ENCODE measurements at places on chromosomes 16 and 17.

DNA sequence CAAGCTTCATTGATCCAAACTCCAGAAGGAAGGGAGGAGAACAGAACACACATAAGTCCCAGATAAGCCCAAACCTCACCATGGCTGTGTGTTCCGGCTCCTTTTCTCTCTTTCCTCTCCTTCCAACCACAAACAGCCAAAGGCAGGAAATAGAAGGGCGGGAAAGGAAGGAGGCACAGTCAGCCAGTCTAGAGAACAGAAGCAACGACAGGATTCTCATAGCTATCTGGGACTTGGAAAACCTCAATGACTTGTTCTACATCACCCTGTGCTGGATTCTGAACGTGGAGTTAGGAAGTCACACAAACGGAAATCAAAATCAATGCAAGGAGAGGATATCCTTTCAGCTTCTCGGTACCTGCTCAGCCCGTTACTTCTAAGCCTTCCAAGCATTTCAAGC lies 9.0 kb downstream of the CRK start:
- no peak for DNase-seq

- DNase-seq: no peak
Measured at GRCh38 chr16:21701271-21701670, 37.5 kb downstream of the OTOA start.

- no peak for DNase-seq
Measured at GRCh38 chr17:62724398-62725146, 83.5 kb downstream of the MARCHF10 start.

DNA sequence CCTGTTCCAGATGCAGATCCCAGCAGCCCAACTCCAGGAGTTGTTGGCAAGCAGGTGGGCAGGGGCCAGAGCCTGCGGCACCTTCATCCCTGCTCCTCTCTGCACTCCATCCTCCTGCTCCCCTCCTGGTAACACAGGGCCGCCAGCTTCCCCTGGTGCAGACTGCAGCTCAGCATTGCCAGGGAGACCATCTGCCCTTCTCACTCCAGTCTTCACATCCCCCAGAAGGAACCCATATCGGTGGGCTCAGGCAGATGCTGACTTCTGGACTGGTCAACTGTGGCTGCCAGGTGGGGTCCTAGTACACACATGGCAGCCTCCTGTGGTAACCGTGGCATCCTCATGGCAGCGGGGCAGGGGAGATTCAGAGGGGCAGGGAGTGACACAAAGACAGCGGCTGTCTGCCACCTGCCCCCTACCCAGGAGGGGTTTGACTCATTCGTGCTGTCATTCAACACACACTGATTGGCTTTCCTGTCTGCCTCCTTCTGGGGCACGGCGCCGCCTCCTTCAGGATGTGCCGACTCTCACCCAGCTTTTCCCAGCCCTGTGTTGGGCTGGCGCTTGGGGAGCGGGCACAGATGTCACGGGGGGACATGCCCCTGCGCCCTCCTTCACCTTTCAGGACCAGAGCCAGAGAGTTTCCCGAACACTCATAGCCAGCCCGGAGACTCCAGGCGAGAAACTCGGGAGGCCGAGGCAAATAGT lies 120.9 kb downstream of the CMIP start:
- DNase-seq: no peak

DNA sequence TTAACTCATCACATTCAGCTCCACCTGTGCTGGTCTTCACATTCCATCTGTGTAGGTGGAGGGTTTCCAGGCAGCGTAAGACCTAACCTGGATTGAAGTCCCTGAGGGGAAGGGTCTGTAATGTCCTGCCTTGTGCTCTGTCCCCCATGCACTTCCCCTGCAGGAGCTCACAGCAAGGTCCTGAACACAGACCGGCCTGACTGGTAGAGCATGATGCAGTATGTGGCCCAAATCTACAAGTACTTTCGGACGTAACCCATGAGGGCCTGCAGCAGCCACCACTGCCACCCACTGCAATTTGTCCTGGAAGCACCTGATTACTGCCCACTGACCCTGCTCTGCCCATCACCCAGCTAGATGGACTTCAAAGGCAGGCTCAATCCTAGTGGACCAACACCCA lies 36.6 kb upstream of the ADORA2B start:
- DNase-seq: no peak

DNA sequence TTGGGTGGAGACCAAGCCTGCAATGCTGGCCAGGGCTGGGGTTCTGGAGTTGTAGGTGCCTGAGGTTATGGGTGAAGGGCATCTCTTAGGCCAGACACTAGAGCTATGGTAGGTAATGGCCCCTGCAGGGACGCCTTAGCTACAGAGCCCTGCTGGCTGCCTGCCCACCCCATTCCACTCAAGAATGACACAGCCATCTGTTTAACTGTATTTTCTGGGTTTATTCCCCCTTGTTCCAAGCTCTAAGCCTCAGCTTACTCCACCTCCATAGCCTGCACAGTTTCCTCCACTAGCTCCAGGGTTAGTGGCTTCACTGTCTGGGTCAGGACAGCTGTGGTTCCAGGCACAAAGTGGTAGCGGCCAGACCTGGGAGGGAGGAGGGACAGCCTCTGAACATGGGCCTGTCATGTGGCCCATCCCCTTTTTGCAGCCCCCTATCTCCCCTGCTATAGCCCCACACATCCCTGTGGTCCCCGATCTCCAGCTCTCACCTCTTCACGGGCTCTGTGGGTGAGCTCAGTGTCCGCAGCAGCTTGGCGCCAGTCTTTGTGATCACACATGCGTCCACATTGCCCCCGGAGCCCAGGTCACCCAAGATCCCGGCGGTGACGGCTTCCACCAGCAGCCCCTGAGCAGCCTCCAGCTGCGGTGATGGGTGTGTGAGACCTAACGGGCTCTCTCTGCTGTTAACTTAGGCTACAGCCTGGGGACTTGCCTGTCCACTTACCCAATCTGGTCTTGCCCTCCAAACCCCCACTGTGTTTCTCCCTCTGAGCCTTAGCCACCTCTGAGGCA lies 2.1 kb downstream of the PSMB10 start:
- no peak for DNase-seq

GRCh38 chr17:2138761-2139160 lies 83.9 kb downstream of the HIC1 start:
- peak; percentile 62 for DNase-seq

GRCh38 chr17:29074488-29074887 lies 31.5 kb downstream of the PIPOX start:
- no peak for DNase-seq

GRCh38 chr17:46822388-46822921 lies 4.0 kb upstream of the WNT3 start:
- no peak for DNase-seq

DNA sequence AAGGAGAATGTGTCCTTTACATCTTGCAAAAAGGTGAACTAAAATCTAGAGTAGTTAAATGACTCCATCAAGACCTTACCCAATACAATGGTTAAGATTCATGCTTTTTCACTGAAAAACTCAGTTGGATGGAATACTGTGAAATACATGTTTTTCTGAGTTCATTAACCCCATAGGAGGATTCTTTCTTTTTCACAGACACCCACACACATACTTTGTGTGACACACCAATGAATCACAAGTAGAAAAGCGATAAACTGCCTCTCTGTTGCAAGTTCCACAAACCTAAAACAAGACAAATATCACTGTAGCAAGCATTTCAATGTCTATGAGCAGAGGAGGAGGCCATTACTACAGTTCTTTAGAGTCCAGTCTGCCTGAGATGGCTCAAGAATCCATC lies 258.8 kb upstream of the CDH5 start:
- DNase-seq: peak; percentile 86

DNA sequence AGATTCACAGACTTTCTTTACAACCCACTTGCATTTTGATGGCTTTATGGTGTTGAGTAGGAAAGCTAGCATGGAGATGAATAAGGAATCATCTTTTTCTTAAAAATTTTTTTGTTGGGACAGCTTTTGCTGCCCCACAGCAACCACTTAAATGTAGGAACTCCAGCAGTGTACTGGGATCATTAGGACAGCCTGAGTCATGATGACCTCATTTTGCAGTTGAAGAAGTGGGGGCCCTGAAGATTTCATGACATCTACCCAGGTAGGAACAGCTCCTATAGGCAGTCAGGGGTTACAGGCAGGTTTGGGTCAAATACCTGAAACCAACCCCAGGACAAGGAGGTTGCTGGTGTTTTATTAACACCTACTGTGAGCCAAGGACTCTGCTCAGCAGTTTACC lies 2.1 kb downstream of the METTL22 start:
- no peak for DNase-seq

- DNase-seq: peak; percentile 84
Measured at GRCh38 chr16:66204756-66205155, 161.7 kb upstream of the CDH5 start.

- DNase-seq: no peak
Measured at GRCh38 chr17:40777971-40778370, 4.4 kb downstream of the KRT27 start.

DNA sequence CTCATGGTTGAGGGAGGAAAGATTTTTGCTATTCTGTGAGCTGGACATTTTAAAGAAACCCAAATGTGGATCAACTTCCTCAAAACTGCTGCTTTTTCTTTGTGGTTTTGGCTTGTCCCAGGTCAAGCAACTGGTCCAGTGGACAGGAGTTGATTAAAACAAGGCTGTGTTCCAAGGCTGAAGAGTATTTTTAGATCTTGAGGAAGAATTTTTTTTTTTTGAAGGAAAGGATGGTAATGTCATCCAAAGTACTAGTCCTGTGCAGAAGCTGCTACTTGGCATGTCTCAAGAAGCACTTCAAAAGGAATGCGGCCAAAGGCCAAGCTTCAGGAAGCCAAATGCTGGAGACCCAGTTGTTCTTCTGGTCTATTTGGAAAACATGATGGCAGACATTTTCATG lies 8.0 kb upstream of the MYH2 start:
- peak; percentile 70 for DNase-seq

DNA sequence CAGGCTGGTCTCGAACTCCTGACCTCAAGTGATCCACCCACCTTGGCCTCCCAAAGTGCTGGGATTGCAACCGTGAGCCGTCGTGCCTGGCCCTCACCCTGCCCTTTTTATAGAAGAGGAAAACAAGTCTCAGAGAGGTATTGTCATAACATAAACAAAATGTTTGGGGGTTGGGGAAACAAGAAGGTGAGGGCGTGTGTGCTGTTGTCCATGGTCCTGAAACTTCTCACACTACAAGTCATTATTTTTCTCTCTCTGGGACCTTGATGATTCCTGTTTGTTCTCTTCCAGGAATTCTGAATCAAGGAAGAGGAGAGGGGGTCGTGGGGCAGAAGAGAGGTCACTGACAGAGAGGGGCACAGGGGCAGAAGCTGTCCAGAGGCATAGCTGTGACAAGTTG lies 160.2 kb upstream of the LHX1 start:
- peak; percentile 5 for DNase-seq

GRCh38 chr17:4557626-4558346 lies 2.6 kb downstream of the GGT6 start:
- no peak for DNase-seq

GRCh38 chr17:385178-385835 lies 32.7 kb upstream of the RPH3AL start:
- no peak for DNase-seq

DNA sequence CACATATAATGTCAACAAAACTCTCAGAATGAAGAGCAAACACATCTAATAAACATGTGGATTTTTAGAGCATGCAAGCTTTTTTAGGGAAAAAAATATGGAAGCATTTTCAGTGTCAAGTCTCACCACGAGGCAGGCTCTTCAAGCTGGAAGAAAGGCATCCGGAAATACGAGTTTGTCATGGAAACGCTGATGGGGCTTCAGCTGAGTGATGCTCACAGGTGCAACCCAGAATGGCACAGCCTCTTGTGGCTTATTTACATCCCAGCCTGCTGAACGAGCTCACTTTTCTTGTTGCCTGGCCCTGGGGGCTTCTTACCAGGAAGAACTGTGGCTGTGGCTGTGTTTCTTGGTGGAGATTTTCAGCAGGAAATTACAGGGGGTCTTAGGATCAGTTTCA lies 24.1 kb upstream of the DYNLL2 start:
- DNase-seq: no peak

- DNase-seq: no peak
Measured at GRCh38 chr16:12252616-12253015, 276.1 kb downstream of the SNX29 start.

DNA sequence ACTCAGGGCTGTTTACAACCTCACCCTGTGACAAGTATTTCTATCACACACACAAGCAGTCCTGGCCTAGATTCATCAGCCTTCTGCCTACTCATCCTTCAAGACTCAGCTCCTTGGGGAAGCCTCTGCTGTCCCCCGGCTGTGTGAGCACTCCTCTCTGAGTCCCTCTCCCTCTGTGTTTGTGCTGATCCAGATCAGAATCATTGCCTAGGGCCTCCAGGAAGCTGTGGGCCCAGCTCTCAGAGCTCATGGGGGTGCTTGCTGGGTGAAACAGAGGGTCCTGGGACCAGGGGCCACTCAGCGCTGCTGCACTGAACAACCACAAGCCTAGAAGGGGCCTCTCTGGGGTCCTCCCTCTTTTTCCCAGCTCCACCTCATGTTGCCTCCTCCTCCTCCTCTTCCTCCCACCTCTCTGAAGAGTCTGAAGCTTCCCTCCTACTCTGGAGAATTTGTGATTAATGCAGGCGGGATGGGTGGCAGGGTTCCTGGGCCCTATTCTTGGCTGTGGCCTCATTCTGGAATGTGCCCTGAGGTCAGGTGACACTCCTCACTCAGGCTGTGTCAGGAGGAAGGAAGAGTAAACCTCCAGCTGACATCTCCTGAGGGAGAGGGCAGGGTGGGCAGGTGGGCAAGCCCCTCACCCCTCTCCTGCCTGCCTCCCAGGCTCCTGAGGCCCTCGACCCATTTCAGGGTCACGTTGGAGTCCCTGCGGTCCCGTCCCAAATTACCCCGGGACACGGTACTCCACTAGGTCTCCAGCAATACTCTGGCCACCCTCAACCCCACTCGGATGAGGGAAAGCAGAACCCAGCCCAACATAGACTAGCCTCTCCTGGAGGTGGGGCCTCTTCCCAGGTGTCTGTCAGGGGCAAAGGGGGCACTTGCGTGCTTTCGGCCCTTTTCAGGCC lies 10.1 kb downstream of the WFIKKN2 start:
- DNase-seq: no peak
